ENCODE measurements at places on chromosomes 6 and 20.

DNA sequence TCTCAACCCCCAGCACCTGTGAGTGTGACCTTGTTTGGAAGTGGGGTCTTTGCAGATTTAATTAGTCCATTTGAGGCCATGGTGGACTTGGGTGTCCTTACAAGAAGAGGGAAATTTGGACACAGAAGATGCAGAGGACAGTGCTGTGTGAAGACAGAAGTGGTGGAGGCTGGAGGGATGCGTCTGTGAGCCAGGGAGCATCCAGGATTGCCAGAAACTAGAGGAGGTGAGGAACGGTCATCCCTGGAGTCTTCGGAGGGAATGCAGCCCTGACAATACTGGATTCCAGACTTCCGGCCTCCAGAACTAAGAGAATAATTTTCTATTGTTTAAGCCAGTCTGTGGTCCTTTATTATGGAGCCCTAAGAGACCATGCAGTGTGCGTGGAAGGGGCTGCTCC, 22.9 kb upstream of the NPBWR2 start:
- no peak for DNase-seq

- DNase-seq: no peak
These were observed 22.9 kb upstream of the SIM1 start for GRCh38 chr6:100487638-100488037.

GRCh38 chr6:165715428-165715827, 52.4 kb upstream of the PDE10A start:
- DNase-seq: no peak

DNA sequence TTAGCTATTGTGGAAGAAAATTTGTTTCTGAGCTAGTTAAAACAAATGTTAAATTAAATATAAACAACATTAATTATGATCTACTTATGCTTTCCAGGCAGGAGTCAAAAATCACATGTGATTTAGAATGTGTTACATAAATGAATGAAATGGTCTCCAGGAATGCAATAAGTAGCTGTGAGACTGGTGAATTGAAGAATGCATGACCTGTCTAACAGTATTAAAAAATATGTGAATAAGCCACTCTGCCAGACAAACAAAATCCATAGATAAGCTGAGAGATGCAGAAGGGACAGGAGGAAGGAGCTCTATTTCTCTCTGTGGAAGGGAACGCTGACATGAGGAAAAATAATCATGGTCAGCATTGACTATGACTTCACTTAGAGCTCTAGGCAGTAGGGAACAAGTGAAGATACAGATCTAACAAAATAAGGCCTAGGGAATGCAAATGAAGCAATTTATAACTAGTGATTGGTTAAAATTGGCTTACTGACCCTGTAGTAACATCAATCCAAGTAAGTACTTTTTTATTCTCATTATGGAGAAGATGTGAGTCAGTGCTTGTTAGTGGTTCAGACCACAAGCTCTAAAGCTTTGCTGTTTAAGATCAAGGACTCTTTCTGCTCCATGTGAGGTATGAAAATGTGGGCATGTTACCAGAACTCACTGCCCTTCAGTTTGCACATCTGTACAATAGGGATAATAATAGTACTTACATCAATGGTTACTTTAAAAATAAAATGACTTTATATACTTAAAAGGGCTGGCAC, 432.6 kb downstream of the MMUT start:
- no peak for DNase-seq

DNA sequence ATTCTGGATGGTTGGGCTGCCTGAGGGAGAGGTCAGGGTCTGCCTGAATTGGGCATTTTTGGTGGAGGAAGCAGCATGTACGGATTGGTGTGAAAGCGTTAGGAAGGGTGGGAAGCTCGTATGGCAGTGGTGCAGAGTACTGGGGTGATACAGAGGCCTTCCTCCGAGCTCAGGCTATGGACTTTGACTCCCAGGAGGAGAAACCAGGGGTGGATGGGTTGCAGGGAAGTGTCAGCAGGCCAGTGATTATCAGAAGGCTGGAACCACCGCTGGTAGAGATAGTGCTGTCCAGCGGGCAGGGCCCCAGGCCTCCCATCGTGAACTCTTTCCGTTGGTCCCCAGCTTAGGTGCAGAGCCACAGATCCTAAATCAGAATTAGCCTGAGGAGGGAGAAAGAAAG, 5.3 kb downstream of the WFDC5 start:
- no peak for DNase-seq

DNA sequence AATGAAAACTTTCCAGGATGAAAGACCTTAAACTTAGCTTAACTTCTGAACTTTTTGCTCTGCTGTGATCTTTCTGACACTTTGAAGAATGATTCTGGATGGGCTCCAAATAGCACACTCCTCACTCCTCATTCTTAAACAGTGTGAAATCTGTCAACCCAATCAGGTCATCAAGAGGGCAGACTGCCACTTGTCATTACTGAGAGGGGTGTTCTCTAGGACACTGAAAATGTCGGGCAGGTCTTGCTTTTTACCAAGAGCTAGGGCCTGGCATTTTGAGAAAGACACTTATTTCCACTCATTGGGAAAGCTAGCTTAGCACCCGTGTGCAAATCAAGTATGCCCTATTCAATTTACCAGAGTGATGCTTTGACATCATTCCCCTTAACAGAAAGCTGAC, 122.2 kb downstream of the MTFR2 start:
- no peak for DNase-seq

DNA sequence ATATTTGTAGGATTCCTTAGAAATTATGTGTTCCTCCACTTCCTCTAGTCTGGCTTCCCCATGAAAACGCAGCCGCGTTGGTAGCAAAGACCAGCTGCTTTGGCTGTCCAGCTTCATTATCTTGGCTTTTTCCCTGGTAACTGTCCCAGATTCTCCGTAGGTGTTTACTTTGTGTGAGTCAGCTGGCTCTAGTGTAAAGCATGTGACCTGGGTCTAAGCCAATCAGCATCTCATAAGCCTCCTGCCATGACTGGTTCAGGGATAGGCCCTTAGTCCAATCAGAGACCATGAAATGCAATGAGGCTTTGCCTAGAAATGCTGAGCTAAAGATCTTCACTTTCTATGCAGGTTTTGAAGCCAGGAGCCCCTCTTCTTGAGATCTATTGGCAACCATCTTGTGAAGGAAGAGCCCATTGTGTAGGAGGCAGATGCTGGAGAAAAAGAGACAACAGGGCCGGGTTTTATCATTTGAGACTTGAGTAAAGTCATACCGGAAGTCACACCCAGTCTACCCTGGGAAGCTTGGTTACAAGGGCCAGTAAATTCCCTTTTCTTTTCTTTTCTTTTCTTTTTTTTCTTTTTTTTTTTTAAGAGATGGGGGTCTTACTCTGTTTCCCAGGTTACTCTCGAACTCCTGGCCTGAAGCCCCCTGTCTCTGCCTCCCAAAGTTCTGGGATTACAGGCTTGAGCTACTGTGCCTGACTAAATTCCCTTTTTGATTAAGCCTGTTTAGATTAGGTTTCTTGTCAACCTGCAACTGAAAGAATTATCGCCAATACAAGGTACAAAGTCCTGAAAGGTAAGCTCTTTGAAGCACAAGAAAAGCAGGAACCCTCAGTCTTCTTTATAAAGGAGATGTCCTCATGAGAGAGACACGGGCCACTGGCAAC, 256.5 kb upstream of the RREB1 start:
- DNase-seq: no peak

Data from activated T-cell treated with anti-CD3 and anti-CD28 coated beads, Interleukin-2, amount 50 U/mL, for 72 hours (primary cell).